ENCODE measurements at places on chromosomes 7 and 10.

GRCh38 chr7:143924851-143925250, 10.2 kb upstream of the OR2F2 start:
- DNase-seq, result no peak

GRCh38 chr7:31043051-31043471, 9.0 kb upstream of the ADCYAP1R1 start:
- no peak for DNase-seq

DNA sequence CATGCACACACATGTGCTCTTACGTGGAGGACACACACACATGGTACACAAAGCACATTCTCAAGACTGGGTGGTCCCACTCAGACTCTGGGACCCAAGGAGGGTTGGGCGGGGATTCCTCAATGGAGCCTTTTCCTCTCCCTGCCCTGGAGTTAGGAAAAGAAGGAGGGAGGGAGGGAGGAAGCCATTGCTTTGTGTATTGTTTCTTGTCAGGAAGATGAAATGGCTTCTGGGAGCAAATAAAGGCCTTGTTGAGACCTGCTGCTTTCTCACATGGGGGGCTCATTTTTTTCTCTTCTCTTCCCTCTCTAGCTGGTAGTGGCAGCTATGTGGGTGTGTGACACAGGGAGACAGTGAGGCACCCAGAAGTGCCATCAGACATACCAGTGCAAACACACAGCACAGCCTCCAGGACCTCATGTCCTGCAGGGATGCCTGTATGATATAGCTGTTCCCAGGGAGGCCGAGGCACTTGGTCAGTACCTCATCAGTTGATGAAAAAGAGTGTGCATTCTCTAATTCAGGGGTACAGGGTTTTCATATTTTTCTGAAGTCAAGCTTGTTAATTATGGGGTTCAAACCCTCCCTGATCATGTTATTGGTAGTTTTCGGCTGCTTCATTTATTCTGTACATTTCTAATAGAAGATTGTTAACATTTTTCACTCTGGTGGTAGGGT, 5.7 kb downstream of the AQP1 start:
- no peak for DNase-seq

GRCh38 chr7:8260871-8261694, 884 bp downstream of the ICA1 start:
- no peak for DNase-seq

GRCh38 chr10:5488272-5489161, 10.9 kb downstream of the CALML5 start:
- no peak for DNase-seq

DNA sequence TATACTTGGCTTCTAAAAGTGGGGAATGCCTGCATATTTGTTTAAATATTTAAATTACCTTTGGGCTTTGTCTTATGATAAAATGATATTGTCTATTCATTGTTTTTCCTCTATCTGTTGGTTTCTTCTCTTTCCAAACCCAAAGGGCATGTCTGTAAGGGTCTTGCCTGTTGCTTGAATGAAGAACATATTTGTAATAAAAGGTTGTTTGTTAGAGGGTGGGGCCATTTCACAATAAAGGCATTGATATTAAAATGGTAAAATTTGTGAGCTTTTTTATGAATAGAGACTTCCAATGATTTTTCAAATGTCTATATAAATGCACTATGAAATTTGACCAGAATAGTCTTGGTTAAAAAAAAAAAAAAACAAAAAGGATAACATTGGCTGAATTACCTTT, 105.2 kb downstream of the DKK1 start:
- DNase-seq, result no peak

DNA sequence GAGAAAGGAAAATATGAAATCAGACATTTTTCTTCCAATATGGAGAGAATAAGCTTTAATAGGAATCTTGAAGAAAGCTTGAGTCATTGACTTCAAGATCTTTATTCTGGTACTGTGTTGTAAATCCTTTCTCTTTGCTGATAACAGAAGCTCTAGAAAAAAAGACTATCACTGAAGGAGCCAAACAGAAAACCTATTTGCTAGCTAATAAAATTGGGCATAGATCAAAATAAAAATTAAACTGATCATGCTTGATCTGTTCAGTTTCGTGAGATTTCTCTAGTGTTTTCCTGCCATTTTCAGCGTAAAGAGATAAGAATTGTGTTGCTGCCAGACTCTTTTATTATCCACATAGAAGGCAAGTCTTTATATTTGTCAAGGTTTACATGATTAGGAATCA, 1.5 kb upstream of the GHITM start:
- DNase-seq, result no peak

GRCh38 chr10:61992671-61993668, 91.5 kb downstream of the ARID5B start:
- peak; percentile 75 for DNase-seq

DNA sequence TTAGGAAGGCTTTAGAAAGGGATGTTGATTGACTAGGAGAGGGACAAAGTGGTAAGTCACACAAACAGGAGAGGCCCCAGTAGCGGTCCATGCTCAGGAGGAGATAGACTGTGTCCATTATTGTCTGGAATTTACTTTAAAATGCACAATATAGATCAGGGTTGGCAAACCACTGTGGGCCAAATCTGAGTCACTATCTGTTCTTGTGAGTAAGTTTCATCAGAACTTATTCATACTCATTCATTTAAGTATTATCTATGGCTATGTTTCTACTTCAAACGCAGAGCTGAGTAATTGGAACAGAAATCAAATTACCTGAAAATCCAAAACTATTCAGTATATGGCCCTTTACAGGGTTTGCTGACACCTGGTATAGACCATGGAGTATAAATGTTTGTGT, 166.5 kb downstream of the COL28A1 start:
- DNase-seq, result no peak

DNA sequence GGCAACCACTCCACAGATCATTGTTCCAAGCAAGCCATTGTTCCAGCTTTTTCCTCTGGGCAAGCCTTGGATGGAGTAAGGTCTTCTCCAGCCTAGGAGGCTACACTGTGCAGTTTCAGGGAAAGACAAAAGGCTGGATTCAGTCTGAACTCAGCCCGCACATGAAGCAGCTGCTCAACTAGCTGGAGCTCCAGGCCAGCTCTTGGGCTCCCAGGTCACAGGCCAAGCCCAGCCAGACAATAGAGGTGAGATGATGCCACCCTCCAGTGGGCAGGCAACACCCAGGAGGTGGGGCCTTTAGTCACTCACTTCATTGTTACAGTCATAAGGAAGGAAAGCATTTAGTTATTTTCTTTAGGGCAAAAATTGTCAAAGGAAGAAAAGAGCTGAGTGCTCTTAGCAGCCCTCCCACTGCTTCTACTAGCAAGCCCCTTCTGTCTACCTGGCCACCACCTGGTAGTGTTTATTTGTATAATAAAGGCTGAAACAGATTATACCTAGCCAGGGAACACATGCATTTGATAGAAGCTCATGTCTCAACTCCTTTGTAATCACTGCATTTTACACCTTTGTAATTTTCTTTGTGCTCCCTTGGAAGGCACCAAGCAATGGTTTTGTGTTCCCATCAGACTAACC, 253.4 kb downstream of the WDR11 start:
- no peak for DNase-seq

DNA sequence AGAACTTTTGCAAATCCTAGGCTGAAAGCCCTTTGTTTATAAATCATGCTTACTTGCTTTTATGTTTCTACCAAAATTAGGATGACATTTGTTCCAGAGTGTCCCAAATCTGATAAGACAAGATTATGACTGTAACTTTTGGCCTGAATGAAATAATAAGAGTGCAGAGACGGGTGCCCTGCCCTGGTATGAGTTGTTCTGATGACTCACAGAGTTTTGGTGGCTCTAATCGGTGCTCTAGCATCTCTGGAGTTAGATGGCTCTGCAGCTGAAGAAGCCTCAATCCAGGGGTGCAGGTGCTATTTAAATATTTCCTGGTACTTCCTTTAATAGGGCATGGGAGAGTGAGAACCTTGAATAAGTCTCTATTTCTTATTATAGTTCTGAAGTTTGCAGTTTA, 102.2 kb upstream of the ELMO1 start:
- DNase-seq, result no peak

GRCh38 chr10:97023401-97024167, 162.2 kb downstream of the SLIT1 start:
- no peak for DNase-seq

- no peak for DNase-seq
Measured at GRCh38 chr10:129809431-129809830, 154.6 kb downstream of the EBF3 start.

DNA sequence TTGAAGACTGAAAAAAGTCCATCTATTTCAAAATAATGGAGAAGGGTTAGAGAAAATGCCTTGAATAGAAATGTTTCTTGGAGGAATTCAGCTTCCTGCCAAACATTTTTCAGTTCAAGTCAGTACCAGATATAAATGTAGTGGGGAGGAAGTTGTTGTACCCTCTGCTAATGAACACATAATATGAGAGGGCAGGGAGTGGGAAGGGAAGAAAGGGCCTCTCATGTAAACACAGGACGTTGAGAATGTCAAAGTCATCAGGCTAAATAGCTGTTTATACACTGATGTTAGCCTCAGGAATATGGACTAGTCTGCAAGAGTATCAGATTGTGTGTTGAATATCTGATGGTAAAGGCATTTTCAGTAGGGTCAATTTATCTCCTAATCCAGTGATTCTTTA, 37.0 kb downstream of the GPR37 start:
- DNase-seq, result no peak

- DNase-seq, result no peak
Measured at GRCh38 chr7:134963036-134963435, 23.3 kb upstream of the AGBL3 start.

DNA sequence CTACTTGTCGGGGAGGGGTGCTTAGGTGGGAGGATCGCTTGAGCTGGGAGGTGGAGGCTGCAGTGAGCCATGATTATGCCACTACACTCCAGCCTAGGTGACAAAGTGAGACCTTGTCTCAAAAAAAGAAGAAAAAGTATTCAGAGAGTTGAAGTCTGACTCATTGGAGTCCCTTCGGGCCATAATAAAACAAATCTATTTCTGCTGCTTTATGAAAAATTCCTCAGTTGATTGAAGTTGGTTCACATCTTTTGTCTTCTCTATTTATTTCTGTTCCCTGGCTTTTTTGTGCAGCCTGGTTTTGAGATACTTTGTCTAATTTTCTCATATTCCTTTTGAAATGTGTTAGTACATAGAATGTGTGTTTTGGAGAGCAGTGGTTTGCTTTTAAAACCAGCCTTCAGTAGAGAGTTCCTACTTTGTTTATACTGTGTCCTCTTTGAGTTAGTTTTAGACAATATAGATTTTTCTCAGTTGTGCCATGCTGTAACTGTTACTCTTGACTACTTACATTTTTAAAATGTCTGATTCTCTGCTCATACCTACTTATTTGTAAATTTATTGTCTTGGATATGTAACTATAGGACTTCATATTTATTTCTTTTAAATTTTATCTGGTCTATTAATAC, 36.7 kb downstream of the LUC7L2 start:
- no peak for DNase-seq

GRCh38 chr7:36878288-36878687, 154.0 kb upstream of the AOAH start:
- no peak for DNase-seq

- DNase-seq, result no peak
Measured at GRCh38 chr10:53115660-53116059, 343.1 kb upstream of the MBL2 start.

- DNase-seq, result no peak
Measured at GRCh38 chr7:144822223-144822622, 13.6 kb downstream of the TPK1 start.

DNA sequence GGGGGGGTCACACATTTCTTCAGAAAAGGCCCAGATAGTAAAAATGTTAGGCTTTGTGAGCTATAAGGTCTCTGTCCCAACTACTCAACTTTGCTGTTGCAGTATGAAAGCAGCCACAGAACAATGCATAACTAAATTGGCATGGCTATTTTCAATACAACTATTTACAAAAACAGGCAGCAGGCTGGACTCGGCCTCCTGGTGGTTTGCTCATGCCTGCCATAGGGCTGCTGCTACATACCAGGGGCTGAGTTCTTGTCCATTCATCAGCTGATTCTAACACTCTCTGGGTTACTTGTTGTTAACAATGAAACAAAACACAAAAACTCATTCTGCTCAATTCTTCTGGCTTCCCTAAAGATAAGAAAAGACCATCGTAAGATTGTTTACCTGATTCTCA, 109.4 kb upstream of the ADAM12 start:
- no peak for DNase-seq

DNA sequence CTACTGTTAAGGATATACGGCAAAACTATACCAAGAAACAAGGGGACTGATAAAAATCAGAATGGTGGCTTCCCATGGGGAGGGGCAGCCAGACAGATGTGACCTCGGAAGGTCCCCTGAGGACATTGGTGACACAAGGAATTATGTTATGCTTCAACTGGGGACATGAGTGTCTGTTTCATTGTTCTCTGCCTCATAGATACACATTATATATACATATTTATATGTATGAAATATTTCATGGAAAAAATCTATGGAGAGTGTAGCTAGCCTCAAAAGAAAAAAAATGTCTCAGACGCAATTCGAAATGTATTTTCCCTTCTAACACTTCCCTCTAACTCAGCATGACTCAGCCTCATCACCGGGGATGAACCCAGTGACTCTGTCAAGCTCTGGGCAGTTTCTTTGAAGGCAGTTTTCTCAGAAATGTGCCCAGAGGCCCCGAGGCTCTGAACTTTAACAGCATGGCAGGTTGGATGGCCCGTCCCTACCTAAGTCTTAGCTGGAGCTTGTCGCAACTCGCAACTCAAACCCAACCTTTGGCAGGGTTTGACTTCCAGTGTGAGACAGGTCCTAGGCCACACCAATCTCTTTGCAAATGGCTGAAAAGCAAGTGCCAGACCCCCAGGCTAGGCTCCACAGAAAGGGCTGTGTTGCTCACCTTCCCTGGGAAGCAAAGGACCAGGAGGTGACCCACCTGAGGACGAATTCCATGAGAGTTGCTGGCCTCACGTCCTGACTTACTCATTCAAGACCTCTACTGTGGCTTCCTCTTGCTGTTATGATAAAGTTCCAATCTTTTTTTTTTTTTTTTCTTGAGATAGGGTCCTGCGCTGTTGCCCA, 86.9 kb downstream of the CARD11 start:
- no peak for DNase-seq

GRCh38 chr10:16581202-16581601, 59.5 kb upstream of the C1QL3 start:
- DNase-seq, result no peak

DNA sequence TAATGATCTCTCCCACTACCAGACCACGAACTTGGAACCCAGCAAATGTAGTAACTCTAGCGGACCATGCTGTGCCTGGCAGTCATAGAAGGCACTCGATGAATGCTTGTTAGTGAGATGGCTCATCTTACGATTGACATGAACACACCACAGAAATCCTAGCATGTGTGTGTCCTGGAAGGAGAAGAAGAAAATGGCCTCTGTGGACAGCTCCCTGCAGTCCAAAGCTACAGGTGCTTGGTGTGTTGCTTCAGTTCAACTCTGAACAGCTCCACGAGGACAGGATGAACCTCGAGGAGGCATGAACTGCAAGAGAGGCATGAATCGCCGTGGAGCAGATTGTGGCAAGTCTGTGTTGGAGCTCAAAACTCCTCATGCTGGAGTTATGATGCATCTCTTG, 93.5 kb downstream of the KLF6 start:
- peak; percentile 5 for DNase-seq

GRCh38 chr10:131961777-131962662, 19.7 kb downstream of the BNIP3 start:
- no peak for DNase-seq
